Iris pigment epithelial cell (primary cell): ENCODE measurements at places on chromosomes 6 and 20.

- DNase-seq = no peak
Measured at GRCh38 chr6:31861150-31861549, 1.5 kb downstream of the NEU1 start.

- DNase-seq = no peak
Measured at GRCh38 chr6:168826726-168827585, 386.0 kb downstream of the SMOC2 start.

DNA sequence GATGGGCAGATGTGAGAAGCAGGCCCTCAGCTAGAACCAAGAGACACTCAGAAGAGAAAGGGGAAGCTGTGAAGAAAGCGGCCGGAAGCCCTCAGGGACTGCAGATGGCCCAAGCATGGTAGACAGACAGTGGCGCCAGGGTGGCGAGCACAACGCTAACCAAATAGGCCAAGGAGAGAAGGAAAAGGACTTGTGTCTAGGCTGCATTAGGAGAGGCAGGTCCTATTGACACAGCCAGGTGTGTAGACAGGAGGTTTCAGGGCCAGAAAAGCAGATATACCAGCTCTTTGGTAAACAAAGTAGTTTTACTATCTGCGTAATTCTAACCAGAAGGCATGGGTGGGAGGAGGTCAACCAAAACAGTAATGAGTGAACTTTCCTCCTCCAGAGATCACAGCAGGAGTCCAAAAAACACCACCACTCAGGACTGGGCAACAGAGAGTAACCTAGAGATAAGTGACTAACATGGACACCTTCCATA, 15.8 kb upstream of the MAP7 start:
- no peak for DNase-seq

DNA sequence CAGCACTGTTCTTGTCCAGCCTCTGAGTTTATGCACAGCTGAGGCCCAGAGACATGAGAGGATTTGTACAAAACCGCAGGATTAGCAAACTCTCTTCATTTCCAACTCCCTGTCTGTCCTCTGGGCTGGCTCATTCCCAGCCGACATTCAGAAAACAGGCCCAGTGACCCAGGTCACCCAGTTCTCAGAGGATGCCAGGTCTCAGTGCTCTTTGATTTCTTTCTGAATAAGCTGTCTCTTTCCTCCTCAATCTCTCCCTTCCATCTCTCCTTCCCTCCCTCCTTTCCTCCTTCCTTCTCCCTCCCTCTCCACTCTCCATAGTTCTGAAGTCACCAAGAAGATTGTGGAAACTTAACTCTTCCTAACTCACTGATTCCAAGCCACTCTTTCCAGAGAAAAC, 372.7 kb upstream of the SULF2 start:
- DNase-seq = peak; percentile 62

- no peak for DNase-seq
Measured at GRCh38 chr6:119347466-119348095, 2.0 kb downstream of the MAN1A1 start.

DNA sequence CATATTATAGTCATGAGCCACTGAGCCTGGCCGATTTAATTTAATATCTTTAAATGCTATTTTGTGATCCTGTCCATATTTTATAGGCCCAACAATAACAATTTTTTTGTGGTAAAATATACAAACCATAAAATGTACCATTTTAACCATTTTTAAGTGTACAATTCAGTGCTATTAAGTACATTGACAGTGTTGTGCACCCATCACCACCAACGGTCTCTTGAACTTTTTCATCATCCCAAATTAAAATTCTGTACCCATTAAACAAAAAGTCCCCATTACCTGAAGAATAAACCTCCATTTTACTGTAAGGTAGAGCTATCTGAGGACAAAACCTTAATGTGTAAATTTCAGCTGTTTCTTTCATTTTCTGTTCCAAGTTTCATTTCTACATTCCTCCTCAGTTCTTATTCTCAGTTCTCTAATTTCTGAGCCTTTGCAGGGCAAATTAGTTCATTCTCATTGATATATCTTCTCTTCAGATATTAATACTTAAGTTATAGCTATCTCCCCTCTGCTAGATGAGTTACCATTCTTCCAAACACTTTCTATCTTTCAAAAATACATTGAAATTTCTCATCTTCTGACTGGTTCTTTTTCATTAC, 10.3 kb downstream of the MTO1 start:
- no peak for DNase-seq

- no peak for DNase-seq
Measured at GRCh38 chr6:14856177-14856576, 389.7 kb upstream of the JARID2 start.

DNA sequence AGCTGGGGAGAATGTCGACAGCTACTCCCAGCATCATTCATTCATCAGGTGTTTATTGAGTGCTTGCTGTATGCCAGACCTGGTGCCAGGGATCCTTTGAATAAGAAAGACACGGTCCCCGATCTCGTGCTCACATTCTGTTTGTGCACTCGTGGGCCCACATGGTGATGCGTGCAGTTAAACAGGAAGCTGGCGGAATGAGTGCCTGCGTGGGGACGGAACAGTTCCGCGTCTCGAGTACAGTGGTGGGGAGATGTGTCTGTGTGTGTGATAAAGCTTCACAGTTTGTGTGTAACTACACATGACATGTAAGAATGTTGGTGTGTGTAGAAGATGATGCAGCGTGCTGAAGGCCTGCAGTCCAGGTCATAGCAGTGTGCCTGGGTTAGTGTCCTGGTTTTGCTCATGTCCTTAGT, 6.5 kb downstream of the RBM38 start:
- DNase-seq = no peak

- no peak for DNase-seq
Measured at GRCh38 chr20:10178727-10179313, 39.8 kb upstream of the SNAP25 start.

GRCh38 chr6:101747716-101748115, 354.2 kb downstream of the GRIK2 start:
- DNase-seq = peak; percentile 31

GRCh38 chr6:84977363-84977705, 212.9 kb upstream of the TBX18 start:
- no peak for DNase-seq

DNA sequence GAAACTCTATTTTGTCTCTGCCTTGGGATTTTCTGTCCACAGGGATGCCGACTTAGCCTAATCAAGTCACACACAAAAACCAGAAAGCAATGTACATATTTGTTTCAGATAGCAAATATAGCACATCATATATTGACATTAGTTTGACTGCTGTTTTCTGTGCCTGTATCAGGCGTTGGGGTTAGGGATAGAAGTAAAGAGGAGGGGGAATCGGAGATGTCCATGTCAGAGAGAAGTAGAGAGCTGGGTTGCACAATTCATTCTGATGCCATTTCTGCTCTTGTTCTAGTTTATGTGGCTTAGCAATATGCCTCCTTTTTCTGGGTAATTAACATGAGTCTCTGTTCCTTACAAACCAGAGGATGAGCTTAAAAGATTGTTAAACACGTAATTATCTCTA, 14.7 kb upstream of the IPCEF1 start:
- DNase-seq = no peak

GRCh38 chr6:121506761-121507754, 71.6 kb downstream of the GJA1 start:
- DNase-seq = peak; percentile 93

GRCh38 chr6:28553986-28554881, 28.6 kb downstream of the GPX5 start:
- DNase-seq = no peak

GRCh38 chr6:83514866-83515466, 2.6 kb downstream of the PRSS35 start:
- peak; percentile 78 for DNase-seq

- no peak for DNase-seq
Measured at GRCh38 chr6:2562721-2563451, 187.8 kb downstream of the MYLK4 start.

- peak; percentile 31 for DNase-seq
Measured at GRCh38 chr6:26516481-26517427, 16.7 kb downstream of the BTN1A1 start.

DNA sequence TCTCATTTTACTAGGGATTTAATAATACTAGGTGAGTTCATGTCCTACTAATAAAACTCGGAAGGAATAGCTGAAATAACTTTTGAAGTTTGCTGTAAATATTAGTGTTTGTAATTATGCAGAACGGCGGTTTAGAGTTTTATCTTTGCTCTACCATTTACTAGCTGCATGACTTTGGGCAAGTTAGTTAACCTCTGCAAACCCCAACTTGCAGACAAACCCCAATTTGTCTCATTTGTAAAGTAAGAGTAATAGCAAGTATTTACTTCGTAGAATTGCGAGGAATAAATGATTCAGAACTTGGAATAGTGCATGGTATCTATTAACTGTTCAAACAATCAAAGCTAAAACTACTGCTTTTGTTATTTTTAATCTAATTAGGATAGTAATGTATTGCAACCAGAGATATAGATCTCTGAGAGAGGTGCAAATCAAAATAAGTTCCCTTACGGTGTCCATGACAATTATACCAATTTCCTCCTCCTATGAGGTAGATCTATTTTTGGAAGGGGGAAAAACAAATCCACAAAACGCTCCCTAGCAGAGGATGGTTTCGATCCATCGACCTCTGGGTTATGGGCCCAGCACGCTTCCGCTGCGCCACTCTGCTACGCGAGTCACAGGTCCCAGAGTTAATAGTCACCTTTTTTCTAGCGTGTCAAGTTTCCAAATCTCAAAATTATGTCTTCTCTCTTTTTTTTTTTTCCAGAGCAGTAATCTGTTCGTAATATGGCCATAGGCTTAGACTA, 35.1 kb upstream of the BTN3A2 start:
- DNase-seq = peak; percentile 64

DNA sequence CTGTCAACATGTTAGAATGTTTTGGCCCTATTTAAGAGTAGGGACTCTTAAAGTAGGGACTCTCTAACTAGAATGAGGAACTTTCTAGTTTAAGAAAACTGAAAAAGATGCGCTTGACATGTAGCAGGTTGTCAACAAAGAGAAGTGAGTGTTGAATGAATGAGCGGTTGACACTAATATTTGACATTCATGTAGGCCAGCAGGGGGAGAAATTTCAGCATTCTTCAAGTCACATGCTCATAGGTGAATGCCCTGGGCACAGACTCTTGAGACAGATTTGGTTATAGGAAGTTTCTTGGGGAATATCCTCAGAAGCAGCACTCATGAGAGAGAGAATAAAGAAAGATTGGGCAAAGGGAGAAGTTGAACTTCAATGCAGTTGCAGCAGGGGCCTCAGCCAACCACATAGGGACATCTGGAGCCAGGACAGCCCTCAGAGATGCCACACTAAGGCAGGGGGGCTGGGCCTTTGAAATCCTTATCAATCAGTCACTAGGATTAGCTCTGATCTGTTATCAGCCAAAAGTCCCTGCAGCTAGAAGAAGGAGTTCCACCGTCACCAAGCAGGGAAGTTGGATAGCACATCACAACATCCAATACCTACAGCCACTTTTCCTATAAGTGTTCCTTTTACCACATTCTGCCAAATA, 145.1 kb upstream of the FKBP1C start:
- no peak for DNase-seq

GRCh38 chr6:21928827-21929226, 335.3 kb downstream of the SOX4 start:
- DNase-seq = no peak

DNA sequence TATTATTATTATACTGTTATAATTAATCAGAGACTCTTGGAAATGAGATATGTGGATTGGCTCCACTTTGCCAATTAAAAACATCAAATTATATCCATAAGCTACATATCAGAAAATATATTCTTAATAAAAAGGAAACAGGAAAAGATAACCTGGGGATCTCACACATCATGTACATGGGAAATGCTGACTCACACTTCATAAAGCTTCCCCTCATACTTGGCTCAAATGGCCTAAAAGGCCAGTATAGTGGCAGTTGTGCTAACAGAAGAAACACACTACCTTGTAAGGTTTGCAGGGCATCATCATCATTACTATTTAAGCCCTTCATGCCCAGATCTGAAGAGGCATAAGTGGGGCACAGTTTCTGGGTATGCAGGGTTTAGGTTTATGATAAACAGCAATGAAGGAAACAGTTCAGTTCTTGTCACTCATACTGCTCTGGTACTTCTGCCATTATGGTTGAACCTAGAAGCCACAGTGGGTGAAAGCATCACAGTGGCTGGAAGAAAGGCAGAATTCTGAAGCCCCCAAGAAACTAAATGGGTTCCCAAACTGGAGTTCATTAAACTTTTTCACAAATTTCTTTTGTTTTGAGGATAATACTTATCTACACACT, 60.6 kb downstream of the BTBD9 start:
- DNase-seq = peak; percentile 58

GRCh38 chr20:4677846-4678245, 43.9 kb upstream of the PRND start:
- DNase-seq = no peak

GRCh38 chr6:105994118-105994590, 92.0 kb upstream of the PRDM1 start:
- DNase-seq = no peak

DNA sequence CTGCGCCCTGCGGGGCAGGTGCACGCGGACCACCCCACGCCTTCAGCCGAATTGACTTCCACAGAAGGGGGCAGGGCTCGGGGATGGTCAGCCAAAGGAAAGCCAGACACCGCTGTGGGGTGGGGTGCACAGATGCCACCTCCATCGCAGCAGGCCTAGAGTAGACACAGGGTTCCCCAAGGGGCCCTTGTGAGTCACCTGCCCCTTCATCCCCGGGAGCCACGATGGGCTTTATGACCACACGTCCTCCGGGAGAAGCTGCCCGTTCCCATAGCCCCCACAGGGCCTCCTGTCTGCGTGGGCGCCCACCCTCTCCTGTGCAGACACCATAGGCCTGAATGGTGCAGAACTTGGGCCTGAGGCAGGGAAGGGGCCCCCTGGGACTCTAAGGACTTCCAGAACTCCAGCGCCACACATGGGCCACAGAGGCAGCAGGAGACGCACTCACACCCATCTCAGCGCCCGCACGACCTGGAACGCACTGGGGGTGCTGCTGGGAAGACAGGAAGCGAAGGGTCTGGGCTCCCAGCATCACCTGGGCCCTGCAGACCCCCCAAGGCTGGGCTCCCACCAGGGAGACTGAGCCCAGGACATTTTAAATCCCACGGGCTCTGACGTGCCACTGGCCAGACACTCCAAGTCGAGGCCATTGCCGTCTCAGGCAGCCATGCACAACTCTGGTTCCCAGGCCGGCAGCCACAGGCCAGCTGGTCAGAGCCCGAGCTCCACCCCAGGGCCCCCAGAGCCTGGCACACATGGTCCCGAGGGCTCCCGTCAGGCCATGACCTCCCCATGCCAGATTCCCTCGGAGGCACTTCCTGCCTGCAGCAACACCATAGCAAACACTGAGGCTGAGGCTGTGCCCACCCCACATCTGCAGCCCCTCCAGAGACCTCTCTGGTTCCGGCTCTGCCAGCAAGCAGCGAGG, 134.2 kb downstream of the DLL1 start:
- DNase-seq = no peak

GRCh38 chr20:47274401-47275108, 81.9 kb downstream of the ZMYND8 start:
- DNase-seq = peak; percentile 96
